Stimulated activated CD4-positive, alpha-beta T cell treated with anti-CD3 and anti-CD28 coated beads, Interleukin-2, amount 100 ng/mL, for 48 hours (primary cell): ENCODE measurements at places on chromosomes 3 and 15.

GRCh38 chr3:121748680-121749275, 763 bp downstream of the GOLGB1 start:
- DNase-seq = no peak

DNA sequence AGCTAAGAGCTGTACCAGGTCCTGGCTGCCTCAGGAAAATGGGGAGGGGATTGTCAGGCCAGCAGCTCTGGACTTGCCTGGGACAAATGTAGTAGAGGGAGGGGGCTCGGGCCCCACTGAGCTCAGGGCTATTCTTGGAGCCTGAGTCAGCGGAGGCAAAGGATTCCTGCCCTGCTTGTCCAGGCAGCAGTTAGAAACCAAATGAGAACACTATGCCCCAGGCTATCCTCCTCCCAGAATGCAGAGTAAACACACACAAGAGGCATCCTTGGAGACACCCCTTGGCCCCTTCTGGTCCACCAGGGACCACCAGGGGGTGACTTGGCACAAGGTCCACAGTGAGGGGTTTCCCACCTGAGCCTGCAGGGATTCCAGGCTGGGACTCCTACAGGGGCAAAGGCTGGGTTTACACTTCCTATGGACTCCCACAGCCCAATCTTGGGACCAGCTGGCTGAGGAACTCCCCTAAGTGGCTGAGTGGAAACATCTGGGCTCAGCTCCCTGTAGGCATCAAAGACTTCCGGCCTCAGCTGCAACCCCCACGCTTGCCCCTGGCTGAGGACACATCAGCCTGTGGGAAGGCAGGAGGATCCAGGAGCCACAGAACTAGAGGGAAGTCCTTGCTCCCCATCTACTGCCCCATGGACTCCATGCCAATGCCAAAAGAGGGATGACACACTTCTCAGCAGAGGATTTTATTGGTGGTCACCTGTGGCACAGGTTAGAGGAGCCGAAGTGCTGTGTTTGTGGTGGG, 3.4 kb upstream of the COL7A1 start:
- DNase-seq = no peak

- no peak for DNase-seq
Measured at GRCh38 chr3:157089455-157090221, 70.3 kb downstream of the CCNL1 start.

DNA sequence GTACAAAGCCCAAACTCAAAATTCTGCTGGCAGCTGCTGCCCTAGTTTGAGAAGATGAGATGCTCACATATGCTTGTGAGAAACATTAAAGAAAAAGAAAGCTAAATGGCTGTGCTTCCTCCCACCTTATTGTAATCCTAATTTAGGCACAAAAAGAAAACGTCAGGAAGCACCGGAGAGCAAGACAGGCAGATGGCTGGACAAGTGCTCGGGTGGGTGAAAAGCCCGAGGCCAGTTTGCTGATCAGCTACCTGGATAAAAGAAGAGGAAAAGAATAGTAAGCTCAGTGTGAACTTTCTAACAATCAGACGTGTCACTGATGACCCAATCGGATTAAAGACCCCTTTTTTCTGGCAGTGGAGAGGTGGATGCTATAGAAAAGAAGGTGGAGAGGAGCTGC, 368.0 kb upstream of the ATP10A start:
- no peak for DNase-seq

DNA sequence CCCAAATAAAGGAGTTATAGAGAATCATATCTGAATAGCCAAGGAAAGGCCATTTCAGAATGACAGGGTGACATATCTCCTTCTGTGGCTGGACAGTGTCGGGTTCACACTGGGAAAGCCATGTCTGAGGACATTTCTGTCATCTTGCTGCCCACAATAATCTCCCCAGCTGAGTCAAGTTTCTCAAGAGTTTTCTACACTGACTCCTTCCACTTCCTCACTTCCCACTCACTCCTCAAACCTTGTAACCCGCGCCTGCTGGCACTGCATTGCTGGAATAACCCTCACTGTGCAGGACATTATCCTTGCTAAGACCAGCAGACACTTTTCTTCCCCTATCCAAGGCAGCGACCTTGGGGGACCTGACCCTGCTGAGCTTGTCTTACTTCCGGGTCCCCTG, 5.3 kb upstream of the INSYN1 start:
- DNase-seq = no peak

GRCh38 chr15:36172955-36173354, 406.5 kb upstream of the CDIN1 start:
- DNase-seq = no peak

GRCh38 chr15:53404930-53405493, 354.5 kb downstream of the WDR72 start:
- DNase-seq = no peak

GRCh38 chr3:3134750-3135448, 8.2 kb downstream of the TRNT1 start:
- no peak for DNase-seq

- DNase-seq = no peak
Measured at GRCh38 chr3:134922866-134923265, 127.8 kb downstream of the EPHB1 start.

DNA sequence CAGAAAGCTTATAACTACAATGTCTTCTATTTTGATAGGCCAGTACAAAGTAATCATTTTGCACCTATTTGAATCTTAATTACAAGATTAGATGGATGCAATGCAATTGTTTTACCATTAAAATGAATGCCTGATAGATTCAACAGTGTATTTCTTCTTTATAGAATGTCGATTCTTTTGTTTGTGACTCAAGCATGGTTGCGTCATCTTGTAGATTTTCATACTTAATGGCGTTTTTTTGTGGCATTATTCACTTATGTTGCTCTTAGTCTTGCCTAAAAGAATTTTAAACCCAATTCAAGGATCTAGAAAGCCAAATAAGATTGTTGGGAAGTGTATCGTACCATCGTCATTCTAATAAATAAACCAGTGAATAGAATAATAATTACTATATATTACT, 21.4 kb downstream of the ZBTB38 start:
- DNase-seq = no peak

- no peak for DNase-seq
Measured at GRCh38 chr3:186220911-186221645, 112.2 kb upstream of the ETV5 start.

DNA sequence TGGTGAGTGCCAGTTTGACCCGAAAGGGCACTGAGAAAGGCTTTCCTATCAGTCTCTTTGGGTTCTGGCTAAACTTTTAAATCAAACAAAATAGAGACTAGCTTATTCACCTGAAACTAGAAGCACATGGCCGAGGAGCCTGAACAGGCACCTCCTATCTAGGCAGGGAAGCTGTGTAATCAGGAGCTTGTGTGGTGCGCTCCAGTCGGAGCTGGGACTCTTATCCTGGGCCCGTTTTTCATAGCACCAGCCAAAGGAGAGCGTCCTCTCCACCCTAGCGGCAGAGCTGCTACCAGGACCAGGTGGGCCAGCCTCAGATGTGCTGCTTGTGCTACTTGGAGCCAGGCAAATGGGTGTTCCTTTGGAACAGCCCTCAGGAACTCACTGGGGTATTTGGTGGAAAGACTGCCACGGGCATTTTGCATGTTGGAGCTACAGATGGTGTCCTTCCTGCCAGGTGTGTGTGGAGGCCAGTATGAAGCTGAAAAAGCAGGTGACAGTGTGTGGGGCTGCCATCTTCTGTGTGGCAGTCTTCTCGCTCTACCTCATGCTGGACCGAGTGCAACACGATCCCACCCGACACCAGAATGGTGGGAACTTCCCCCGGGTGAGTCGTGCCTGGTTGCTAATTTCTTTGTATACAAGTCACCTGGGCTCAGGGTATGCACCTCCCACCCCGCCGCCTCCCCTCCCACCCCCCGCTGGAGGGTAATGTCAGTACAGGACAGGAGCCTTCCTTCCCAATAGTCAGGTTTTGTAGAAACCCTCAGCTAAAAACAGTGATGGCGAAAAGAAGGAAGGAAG, 833 bp downstream of the MAN2A2 start:
- no peak for DNase-seq

GRCh38 chr3:69535613-69536012, 149.7 kb upstream of the FRMD4B start:
- DNase-seq = no peak

DNA sequence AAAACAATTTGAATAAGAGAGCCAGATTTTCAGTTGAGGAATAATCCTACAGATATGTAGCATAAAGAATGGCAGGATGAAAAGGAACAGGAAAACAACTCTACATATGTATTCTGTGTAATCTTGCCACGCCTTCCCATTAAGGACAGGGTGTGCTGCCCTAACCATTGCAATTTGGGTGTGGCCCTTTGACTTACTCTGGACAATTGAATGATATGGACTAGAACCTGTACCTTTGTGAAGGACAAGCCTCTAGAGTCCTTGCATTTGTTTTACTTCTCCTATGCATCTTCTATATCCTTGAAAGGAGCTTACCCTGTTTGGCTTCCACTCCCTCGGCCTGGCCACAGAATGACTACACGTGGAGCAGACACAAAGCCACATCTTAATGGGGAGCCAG, 1261.6 kb upstream of the GBE1 start:
- no peak for DNase-seq

DNA sequence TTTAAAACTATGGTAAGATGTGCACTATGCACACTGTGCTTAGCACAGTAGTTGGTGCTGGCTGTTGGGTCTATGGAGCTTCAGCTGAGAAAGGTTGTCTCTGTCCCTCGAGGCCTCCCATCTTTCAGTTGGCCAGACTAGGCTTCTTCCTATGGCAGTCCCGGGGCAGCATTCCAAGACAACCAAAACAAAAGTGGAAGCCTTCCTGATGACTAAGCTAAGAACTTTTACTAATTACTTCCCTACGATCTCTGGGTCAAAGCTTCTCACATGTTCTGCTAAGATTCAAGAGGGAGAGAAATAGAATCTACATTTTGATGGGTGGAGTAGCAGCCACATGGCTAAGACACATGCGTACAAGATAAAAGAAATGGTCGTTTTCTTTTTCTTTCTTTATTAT, 342.8 kb downstream of the TUSC7 start:
- no peak for DNase-seq

GRCh38 chr15:81221449-81221848, 24.8 kb downstream of the IL16 start:
- DNase-seq = no peak

GRCh38 chr3:124456506-124456905, 273.7 kb upstream of the UMPS start:
- no peak for DNase-seq

DNA sequence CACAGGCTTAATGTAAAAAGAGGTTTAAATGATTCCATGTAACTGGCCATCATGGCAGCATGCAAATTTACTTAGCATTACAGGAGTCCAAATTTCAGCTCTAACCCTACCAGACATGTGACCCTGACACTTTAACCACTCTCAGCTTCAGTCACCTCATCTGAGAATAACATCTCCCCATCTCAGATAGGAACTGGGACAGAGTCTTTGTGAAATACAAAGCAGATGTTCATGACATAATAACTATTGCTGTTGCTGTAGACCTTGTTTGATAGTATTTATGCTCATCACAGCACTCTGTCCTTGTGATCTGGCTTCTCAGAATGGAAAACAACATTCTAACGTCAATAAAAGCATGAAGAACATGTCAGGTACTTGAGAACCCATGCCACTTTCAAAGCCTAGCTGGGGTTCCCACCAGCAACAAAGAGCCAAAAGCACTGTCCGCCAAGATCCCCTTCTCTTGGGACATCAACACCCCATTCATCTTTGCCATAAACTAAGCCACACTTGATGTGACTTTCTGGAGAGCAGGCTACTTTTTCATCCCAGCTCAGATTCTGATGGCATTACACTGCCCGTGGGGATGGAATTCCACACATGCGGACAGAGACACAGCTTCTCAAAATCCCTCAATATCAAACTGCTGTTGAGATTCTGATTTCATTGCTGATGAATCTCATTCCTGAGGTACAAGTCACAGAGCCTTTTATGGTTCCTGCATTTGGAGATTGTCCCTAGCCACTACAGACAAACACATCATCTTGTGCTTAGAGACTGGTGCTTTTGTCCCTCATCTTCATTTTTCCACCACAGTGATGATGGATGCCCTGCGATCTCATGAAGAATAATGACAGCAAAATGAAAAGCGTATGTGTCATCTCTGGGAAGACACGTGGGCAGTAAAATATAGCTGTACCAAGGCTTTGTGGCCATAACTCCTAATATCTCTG, 202.7 kb downstream of the TNIK start:
- no peak for DNase-seq

DNA sequence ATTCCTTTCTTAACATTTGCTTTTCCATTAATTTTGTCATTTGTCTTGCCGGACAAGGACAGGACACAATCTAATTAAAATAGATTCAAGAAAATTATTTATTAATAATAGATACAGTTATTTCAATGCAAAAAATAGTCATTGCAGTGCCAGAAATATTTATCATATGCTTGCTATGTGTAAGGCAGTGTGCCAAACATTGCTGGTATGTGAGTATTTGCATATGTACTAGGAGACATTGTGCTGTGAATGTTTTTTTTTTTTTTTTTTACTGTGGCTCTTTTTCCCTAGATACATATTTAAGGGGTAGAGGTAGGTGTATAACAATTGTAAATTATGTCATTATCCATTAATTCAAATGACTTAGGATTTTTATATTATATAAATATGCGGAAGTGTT, 23.3 kb downstream of the SPRED1 start:
- no peak for DNase-seq

GRCh38 chr3:27391796-27392195, 22.6 kb upstream of the NEK10 start:
- DNase-seq = no peak

DNA sequence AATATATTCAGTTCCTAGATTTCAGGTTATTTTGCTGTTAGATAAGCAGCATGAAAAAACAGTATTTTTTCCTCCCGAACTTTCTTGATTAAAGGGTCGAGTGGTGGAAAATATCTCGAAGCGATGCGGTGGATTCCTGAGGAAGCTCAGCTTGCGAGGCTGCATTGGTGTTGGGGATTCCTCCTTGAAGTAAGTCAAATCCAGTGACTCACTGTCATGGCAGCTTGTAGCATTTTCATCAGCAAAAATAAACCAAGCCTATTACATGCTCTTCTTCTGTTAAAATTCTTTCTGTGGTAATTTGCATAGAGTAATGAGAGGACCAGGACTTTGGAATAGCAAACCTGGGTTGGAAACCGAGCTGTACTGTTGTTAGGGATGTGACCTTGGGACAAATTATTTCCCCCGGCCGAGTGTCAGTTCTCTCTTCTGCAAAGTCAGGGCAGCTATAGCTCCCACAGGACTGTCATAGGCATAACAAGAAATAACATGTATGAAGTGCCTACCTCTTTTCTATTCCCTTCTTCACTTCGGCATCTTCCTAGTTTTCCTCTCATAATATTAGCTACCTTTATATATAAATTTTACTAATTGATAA, 75.6 kb downstream of the UBP1 start:
- no peak for DNase-seq

DNA sequence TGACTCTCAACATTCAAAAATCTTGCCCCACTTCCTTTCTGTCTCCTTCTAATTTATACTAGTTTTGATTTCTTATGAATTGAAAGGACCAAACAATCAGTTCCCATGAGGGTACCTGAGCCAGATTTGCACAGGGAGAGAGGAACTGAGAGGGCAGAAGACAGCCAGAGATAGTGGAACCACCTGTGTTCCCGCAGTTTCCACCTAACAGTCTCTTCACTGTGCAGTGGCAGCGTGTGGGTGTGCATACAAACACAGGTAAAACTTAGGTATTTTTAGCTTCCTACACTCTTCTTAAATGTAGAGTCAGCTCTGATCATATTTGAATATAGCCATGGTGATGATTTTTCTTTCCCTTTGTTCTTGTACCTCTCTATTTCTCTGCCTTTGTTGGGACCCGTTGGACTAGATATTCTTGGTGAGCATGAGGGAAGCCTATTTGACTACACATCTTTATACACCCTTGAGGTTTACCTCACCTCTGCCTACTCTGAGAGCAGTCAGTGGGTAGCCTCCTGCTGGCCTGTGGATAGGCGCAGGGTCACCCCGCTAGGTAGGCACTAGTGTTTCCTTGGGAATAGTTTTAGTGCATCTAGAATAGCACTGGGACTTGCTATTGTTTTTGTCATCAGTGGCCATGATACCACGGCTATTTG, 58.8 kb downstream of the MAP3K13 start:
- no peak for DNase-seq
